ENCODE measurements at places on chromosomes 2 and 18.

DNA sequence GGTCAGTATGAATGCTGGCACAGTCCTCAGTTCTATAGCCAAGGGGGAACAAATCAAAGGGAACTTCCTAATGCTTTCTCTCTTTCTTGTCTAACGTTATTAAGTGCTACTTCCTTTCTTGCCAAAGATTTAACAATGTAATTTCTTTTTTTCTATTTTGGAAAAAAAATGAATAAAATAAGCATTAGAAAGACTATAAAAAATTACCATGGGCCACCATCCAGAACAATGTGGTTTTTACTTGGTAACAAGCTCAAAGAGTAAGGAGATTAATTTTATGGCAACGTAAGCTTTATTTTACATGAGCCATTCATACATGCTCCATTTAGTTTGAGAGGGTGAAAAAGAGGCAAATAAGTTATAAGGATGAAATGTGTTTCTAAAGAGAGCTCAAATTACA is 40.1 kb downstream of the SERPINE2 start:
- no peak for DNase-seq

DNA sequence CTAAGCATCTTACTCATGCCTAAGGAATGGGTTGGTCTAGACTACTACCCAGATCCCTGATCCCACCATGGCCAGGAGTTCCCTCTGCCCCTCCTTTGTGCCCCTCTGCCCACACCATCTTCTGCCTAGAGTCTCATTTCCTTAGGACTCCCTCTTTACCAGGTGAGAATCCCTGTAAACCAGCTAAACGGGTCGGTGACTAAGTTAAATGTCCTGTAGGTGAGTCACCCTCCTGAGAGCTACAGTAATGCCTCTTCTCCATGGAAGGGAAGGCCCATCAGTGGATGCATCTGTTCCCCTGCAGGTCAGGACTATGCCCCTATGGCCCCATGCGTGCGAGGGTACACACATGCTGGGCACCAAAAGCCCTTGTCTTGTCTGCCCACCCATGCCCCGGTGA is 25.4 kb downstream of the PTGR3 start:
- no peak for DNase-seq

DNA sequence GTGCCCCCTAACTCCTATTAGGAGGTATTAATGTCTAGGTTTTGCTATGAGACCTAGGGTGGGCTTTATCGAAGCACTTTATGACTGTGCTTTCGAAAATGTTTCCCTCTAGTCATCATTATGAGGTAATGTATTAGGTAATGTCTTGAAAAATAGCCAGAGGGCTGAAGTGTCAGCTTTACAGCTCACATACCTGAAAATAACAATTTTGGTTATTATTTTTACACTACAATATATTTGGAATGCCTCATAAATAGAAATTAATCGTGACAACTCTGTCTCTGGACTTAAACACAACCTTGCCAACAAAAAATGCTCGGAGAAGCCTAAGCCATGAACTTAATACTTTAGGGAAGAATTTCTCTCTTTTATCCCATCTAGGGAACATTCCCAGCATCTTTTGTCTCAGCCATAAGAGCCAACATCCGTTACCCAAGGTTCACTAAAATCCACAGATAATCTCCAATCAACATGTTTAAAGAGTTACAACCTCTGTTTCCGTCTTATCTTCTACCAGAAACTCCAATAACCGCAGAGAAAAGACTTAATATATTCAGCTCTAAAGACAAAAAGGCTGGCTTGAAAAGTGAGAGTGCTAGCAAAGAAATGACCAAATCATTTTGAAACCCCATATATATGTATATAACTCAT is 130.9 kb upstream of the RND3 start:
- no peak for DNase-seq

- no peak for DNase-seq
Observed at GRCh38 chr2:102397209-102397608, 25.8 kb upstream of the IL18RAP start.

- no peak for DNase-seq
Observed at GRCh38 chr2:165874445-165875039, 79.0 kb downstream of the TTC21B start.

- DNase-seq: no peak
Observed at GRCh38 chr18:44637210-44638033, 43.3 kb upstream of the SETBP1 start.

GRCh38 chr2:102278720-102279390 is 32.5 kb upstream of the IL1RL1 start:
- no peak for DNase-seq

DNA sequence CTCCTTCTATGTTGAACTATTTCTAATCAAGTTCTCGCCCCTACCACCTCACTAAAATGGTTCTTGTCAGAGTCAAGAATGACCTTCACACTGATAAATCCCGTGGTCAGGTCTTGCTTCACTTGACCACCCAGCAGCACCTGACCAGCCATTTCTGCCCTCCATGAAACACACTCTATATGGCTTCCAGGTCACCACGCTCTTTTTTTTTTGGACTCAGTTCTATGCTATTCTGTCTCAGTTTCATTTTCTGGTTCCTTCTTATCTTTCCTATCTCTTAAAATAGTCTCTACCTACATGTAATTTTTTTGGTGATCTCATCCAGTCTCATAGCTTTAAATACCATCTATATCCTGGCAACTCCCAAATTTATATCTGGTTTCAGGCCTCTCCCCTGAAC is 11.4 kb downstream of the EIF2AK3 start:
- no peak for DNase-seq

- DNase-seq: no peak
Observed at GRCh38 chr2:156675896-156676295, 239.7 kb downstream of the GPD2 start.

GRCh38 chr2:20398956-20399567 is 47.8 kb upstream of the RHOB start:
- DNase-seq: no peak

- DNase-seq: no peak
Observed at GRCh38 chr2:171811245-171811628, 82.8 kb downstream of the SLC25A12 start.

- no peak for DNase-seq
Observed at GRCh38 chr2:200129721-200130462, 174.5 kb downstream of the MAIP1 start.

- DNase-seq: no peak
Observed at GRCh38 chr18:46405832-46406538, 251.0 kb downstream of the LOXHD1 start.

- no peak for DNase-seq
Observed at GRCh38 chr2:2107627-2108026, 223.4 kb downstream of the MYT1L start.

DNA sequence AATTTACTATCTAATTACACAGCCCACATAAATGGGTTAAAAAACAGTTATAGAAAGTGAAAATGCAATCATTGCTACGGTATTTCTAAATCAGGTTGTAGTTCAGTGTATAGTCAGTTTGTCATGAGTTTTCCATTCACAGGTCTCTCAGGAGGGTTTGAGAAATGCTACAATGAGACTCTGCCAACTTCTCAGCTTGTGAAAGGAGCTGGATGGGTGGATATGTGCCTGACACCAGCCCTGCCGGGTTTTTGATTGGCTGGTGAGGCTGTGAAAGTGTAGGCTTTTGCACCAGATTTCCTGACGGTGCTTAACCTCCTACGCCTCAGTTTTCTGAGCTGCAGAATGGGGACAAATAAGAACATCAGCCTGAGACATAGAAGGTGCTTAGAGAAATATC is 102.6 kb upstream of the SMIM21 start:
- DNase-seq: no peak

GRCh38 chr2:12678186-12678585 is 38.5 kb upstream of the TRIB2 start:
- no peak for DNase-seq

DNA sequence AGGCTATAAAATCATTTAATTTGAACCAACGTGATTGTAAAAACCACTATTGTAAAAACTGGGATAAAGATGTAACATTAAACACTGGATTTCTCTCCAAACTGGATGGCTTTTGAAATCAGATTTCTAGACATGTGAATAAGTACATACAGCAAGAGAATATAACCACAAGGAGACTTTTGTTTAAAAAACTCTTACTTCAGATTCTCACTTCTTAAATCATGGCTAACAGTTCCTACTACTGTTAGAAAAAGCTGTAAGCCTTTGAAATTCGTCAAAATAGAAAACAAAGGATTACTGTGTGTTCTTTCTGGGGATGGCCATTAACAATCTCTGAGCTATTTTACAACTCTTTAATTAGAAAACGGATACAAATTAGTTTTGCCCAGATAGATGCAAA is 39.4 kb upstream of the SH3BP4 start:
- DNase-seq: no peak

- no peak for DNase-seq
Observed at GRCh38 chr2:95320344-95320712, 23.2 kb downstream of the KCNIP3 start.

GRCh38 chr2:8893978-8894820 is 56.8 kb upstream of the KIDINS220 start:
- DNase-seq: no peak

GRCh38 chr2:166238176-166238575 is 110.4 kb upstream of the SCN1A start:
- DNase-seq: no peak

DNA sequence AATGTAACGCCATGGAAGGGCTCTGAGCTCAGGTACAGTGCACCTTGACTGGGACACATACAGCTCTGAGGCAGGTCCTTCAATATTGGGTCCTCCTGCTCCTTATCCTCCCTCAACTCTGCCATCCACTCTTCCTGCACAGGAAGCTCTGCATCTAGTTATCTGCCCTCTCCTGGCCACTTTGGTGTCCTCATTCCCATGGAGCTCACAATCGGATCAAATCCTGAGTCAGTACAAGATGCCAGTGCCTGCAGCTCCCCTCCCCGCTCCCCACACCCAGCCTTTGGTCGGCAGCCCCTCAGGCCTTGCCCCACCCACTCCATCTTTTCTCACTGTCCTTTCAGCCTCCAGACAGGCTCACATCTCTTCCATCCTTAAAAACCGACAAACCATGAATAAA is 58.0 kb downstream of the LRRFIP1 start:
- DNase-seq: no peak

- no peak for DNase-seq
Observed at GRCh38 chr2:68932402-68932801, 20.3 kb downstream of the GKN2 start.
